Effector CD4-positive, alpha-beta T cell (primary cell): ENCODE measurements at places on chromosomes 5 and 9.

GRCh38 chr5:85515588-85515987, 1102.2 kb upstream of the COX7C start:
- no peak for DNase-seq

GRCh38 chr9:89550346-89550927, 52.5 kb upstream of the SEMA4D start:
- DNase-seq: no peak

DNA sequence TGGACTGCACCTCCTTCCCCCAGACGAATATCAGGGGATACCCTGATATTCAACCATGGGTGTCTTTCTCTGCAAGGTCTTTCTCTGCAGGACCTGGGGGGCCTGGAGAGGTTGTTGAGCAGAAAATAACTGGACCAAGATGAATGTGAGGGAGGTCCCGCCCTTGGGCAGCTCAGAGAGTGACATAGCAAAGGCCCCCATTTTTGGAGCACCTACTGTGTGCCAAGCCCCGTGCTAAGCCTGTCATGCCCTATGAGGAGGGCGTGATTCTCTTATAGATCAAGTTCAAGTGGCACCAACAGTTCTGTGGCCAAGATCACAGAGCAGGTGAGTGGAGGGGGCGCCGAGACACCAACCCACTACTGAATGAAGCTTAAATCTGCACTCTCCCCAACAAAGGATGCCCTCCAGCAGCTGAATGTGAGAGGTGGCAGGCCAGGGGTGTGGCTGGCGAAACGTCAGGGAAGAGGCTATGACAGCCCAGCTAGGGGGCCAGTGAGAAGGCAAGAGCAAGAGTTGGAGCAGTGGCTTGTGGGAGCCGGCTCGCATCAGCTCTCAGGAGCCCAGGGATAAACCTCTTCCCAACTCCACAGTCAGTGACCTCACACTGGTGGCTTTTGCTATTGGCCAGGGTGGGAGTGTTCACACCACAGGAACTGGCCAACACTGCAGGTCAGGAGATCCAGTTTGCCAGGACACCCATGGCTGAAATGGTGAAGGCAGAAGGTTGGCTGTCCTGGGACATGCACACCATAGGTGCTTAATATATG, 5.3 kb downstream of the SARDH start:
- no peak for DNase-seq

- no peak for DNase-seq
Measured at GRCh38 chr5:6412811-6413210, 34.5 kb upstream of the MED10 start.

- no peak for DNase-seq
Measured at GRCh38 chr9:69178583-69179011, 4.5 kb downstream of the TJP2 start.

DNA sequence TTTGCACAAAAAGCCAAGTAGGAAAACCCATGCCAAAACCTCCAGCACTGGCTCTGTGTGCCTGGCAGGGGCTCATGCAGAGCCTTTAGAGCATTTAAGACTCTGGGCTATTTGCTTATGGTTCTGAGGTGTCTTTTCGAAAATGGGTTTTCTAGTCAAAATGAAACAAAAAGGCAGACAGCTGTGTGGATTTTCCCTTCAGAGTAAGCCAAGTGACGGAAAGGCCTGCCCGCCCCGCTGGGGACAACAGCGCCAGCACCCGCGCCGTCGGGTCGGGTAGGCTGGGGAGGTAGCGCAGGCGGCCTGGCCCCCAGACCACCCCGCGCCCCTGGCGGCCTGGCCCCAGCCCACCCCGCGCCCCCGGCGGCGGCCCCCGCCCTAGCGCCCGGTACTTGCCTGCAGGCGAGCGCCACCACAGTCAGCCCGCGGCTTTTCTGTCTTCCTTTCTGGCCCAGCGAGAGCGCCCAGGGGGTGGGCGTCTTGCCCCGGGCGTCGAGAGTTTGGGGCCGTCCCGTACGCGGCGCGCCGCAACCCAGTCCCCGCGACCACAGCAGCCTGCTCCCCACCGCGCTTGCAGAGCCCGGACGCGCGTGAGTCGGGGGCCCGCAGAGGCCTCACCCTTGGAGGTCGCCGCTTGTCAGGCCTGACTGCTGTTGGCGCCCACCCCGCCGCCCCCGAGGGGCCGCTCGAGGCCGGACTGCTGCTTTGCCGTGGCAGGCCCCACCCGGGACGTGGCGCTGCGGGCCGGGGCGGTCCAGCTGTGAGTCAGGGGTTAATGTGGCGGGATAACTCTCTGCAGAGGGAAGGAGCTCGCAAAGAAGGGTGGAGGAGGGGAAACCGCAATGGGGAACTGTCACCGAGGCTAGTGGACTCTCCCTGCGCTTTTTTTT, at the start of gene TICAM2:
Gene TICAM2 (minus strand): TSS at position 779 of the 890 bp plus-strand sequence. CDS start 21,223 bp downstream, outside the sequence.
- DNase-seq: peak; percentile 38

DNA sequence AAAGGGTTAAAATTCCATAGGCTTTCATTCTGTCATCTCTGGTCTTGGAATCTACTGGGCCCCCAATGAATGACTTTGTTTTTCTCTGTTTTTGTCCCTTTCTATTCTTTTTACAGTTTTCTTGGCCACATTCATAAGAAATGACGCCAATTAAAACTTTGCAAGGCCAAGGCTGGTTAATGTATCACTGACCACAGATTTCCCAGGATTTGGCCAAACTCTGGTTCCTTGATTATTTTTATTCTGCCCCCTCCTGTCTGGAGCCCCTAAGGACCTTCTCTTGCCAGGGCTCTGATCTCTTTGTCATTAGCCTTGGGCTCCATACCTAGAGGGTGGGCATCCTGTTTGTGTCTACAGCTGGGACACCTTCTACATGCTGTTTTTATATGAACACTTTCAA, 388.9 kb upstream of the PAPPA start:
- no peak for DNase-seq

- no peak for DNase-seq
Measured at GRCh38 chr5:151743530-151743929, 14.9 kb downstream of the ATOX1 start.

DNA sequence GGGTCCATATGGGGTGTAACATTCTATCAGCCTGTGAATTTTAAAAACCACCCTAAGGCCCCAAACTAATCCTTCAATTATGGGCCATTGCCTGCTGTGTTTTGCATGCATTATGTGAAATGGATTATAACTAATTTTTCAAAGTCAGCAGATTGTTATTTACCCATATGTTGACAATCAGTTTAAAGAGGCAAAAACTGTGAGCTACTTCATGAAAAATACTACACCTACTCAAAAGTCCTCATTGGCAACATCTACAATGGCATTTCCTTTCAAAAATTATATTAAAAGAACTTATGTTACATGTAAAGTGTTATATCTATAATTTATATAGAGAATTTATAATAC, 49.0 kb upstream of the KIF2A start:
- DNase-seq: no peak

DNA sequence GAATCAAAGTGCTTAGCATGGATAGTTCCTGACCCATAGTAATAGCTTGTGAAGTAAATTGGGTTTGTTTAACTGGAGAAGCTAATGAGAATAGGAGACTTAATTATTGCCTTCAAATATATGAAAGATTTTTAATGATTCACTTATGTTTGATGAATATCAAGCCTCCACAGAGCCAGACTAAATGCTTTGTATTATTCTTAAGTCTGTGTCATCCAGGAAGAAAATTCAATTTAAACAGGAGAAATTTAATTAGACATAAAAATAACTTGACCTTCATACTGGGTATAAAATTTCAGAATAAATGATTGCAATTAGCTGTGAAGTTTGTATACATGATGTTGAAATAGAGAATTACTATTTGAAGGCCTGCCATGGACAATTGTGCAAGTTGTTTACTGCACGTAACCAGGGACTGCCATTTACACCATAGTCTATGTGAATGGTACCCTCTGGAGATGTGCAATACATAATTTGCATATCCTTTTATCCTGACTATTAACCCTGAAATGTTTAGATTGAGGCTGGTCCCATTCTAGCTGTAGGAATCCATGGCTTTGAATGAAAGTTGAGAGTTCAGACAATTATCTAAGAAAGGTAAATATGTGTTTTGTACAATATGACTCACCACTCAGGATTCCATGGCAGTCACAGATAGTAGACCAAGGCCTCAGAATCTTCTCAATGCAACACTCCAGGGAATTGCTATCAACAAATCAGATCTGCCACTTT, 133.5 kb upstream of the IL12B start:
- DNase-seq: no peak

GRCh38 chr5:153784277-153784676, 254.4 kb downstream of the FAM114A2 start:
- no peak for DNase-seq

DNA sequence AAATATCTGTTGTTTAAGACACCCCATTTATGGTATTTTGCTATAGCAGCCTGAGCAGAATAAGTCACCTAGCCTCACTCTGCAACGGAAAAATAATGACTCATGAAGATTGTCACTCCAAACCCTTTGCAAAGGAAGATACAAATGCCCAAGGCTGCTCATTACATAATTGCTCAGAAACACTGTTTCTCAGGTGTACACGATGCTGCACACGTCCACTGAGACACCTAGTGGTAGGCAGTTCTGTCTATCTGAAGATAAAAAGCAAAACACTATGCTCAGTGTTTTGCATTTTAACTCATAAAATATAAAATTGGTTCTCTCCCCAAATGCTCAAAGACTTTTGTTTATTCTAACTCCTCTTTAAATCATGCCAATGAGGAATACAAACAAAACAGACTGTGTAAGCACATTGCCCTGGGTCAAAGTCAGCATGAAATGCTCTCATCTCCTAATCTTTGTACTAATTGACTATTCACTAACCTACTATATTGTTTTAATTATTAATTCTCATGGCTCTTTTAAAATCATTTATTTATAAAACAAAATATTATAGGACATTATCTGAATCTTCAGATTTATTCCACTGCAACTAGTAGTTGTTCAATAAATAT, 7.7 kb upstream of the TSLP start:
- DNase-seq: no peak

DNA sequence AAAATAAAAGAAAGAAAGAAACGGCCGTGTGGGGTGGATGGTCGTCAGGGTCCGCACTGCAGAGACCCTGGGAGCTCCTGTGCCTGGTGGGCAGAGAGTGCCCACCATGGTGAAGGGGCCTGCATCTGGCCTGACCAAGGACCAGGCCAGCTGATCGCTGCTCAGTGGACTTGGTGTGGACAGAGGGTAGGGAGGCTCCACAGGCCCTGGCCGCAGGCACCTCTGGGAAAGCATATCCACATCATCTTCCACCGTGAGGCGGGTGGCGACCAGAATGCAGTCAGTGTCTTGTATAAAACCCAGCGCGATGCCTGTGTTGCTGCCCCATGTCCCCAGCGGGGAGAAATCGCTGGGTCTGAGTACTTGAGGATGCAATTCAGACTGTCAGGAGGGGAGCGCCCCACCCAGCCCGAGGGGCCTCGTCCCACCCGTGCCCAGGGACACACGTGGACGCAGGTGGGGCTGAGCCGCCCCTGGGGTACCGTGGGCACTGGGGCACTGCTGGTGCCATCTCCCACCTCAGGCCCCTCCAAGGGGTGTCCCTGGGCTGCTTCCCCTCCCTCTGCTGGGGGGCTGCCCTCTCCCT, 27.8 kb upstream of the SLC6A19 start:
- DNase-seq: no peak

DNA sequence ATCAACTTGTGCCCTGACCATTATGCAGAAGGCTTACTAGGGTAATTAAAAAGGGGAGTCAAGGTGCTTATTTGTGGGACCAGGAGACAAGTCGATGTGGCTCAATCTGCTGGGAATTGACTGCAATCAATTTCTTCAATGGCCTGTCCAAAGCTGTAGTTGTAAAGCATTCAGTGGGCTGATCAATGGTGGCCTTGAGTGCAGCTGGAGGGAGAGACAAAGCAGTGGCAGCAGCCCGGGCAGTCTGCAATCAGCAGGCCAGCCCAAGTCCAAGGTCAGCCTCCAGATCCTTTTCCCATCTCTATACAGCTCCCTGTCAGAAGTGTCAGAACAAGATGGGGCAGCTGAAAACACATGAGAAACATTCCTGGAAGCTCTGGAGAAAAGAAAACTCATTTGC, 51.0 kb upstream of the BRINP1 start:
- DNase-seq: no peak

DNA sequence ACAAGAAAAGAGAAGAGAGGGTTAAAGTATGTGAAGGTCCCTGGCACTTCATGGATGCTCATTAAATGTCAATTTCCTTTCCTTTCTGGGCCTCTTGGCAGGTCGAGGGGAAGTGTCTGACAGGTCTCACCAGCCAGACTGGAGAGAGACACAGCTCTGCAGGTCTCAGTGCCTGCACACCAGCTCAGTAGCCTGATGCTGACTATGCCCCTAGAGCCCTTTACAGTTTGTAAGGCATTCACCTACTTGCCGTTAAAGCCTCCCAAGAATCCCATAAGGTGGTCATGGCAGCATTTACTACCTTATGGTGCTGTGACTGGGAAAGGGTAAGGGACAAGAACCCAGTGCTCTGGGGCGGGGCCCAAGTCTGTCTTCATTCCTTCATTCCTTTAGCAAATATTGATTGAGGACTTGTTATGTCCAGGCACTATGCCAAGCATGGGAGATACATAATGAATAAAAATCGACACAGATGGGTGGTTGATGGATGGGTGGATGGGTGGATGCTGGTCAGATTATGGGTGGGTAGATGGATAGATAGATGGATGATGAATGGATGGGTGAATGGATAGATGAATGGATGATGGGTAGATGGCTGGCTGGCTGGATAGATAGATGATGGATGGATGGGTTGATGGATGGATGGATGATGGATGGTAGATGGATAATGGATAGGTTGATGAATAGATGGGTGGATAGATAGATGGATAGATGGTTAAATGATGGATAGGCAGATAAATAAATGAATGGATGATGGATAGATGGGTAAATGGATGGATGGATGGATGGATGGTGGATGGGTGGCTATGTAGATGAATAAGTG, 21.3 kb upstream of the KIF12 start:
- DNase-seq: no peak
